Smooth muscle cell of trachea (primary cell): ENCODE measurements at places on chromosomes 13 and 19. TPM values are rescaled to one million over a fixed set of nuclear protein-coding genes. Genes with fewer than 3 reads are reported as not detected.

Gene SLITRK5
- total RNA-seq: under 0.01 and 0.15 TPM in 2 replicates

Gene RYR1
- total RNA-seq: under 0.01 TPM in 2 replicates

Gene CASP14
- not detected in 2 replicates for total RNA-seq

Gene EXOC3L2
- 0.17 TPM in 1 of 2 replicates, not detected in the other for total RNA-seq

Gene FXYD1
- total RNA-seq: 0.44 and 5.8 TPM in 2 replicates

Gene CARS2
- 77.1 and 152 TPM in 2 replicates for total RNA-seq

Gene ZNF443
- 2.0 and 2.8 TPM in 2 replicates for total RNA-seq

Gene HRC
- total RNA-seq: not detected in 2 replicates

Gene PRODH2
- not detected in 2 replicates for total RNA-seq

Gene RNF113B
- total RNA-seq: not detected in 2 replicates

Gene PRSS57
- total RNA-seq: 0.17 TPM in 1 of 2 replicates, not detected in the other

Gene ZNF534
- total RNA-seq: 0.17 TPM in 1 of 2 replicates, not detected in the other

Gene CYP4F22
- not detected in 2 replicates for total RNA-seq

Gene VSIG10L
- 0.44 and 1.2 TPM in 2 replicates for total RNA-seq

Gene TMEM238
- 0.58 and 0.83 TPM in 2 replicates for total RNA-seq

Gene VSTM2B
- total RNA-seq: not detected in 2 replicates

Gene OR7D2
- total RNA-seq: 0.33 TPM in 1 of 2 replicates, not detected in the other

Gene PSG1
- 0.58 and 1.8 TPM in 2 replicates for total RNA-seq

Gene KCNRG
- total RNA-seq: 2.6 and 5.6 TPM in 2 replicates

Gene ZNF729
- not detected in 2 replicates for total RNA-seq

Gene RGL3
- 5.1 and 5.3 TPM in 2 replicates for total RNA-seq

Gene FFAR3
- not detected in 2 replicates for total RNA-seq
